ENCODE measurements at places on chromosomes 5 and 9.

- H3K4me1 ChIP-seq = no peaks in the 10 kb centered on the region
- H3K27ac ChIP-seq = no peak overlapping the region
- H3K27me3 ChIP-seq = no peaks in the 10 kb centered on the region
- no peak overlapping the region for H3K4me3 ChIP-seq
- H3K36me3 ChIP-seq = no peaks in the 10 kb centered on the region
- no peak for DNase-seq
These were observed 28.6 kb upstream of the C5orf63 start for GRCh38 chr5:127101935-127102334.

DNA sequence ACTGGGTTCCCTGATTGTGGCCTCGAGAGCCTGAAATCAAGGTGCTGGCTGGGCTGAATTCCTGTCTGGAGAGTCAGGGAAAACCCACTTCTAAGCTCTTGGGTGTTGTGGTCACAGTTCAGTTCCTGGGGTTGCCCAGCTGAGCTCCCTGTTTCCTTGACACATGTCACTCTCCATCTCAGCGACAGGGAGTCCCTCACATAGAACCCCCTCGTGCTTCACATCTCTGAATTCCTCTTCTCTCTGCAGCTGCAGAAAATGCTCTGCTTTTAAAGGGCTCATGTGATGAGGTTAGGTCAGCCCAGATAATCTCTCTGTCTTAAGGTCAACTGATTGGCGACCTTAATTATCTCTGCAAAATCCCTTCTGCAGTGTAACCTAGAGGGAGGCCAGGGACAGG, 53.5 kb upstream of the NFIL3 start:
- H3K36me3 ChIP-seq = no peaks in the 10 kb centered on the region
- no peaks in the 10 kb centered on the region for H3K4me1 ChIP-seq
- DNase-seq = no peak
- no peaks in the 10 kb centered on the region for H3K27me3 ChIP-seq
- no peak overlapping the region for H3K4me3 ChIP-seq

DNA sequence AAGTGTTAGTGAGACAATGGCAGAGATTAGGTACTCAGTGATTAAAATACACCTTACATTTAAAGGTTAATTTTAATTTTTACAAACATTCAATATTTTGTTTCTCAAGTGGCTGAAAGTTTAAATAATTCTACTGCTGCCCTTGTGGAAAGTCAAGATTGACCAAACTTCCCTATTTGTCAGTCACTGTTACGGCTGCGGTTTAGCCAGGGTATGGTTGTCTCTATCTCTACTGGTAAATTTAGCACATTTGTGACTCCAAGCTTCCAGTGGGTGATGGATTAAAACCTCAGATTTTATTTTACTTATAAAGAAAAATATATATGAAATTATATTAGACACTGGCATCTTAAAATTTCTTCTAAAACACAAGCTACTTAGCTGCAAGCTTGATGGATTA, 368.4 kb downstream of the CDH18 start:
- no peaks in the 10 kb centered on the region for H3K27me3 ChIP-seq
- H3K27ac ChIP-seq = no peak overlapping the region
- H3K4me3 ChIP-seq = no peak overlapping the region
- no peak for DNase-seq

DNA sequence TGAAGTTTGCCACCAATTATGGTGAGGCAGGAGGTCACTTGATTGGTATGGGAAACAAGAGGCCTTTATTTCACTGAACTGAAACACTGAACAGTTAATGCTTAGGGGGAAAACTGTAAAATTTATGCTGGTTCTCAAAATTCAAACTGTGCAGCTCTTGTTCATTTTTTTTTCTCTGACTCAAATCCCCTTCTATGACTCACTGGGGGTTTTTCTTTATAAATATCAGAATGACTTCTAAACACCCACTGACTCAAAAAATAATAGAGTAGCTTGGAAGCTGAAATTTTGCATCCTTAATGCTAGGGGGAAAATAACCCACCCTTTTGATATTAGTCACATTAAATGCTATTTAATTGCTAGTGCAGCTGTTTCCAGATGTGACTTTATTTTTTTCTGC, 24.1 kb upstream of the OTP start:
- H3K27ac ChIP-seq = no peak overlapping the region
- no peaks in the 10 kb centered on the region for H3K36me3 ChIP-seq
- no peaks in the 10 kb centered on the region for H3K4me1 ChIP-seq
- peaks cover 6% of the 10 kb centered on the region for H3K27me3 ChIP-seq
- DNase-seq = no peak

DNA sequence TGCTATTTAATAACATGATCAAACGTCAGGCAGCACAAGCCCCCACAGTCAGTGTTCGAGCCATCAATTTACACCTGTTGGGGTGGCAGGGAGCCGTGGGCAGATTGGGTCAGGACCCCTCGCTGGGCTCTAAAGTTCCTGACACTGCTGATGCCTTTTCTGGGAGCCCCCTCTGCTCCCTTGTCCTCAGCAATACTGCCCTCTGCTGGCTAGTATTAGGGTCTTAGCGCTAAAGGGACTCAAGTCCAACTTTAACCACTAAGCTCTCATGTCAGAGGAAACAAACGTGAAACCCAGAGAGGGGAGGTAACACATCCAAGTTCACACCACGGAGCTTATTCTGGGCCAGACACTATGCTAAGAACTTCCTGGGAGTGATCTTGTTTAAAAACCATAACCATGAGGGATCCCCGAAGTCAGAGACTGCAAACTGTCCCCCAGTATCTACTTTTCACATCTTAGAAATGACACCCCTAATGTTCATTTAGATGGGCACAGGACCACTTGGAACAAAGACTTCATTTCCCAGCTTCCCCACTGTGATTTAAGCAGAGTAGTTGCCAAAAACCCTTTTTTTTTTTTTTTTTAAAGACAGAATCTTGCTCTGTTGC, 20.4 kb downstream of the ANKS6 start:
- H3K36me3 ChIP-seq = peaks cover 35% of the 10 kb centered on the region
- no peak overlapping the region for H3K27ac ChIP-seq
- H3K27me3 ChIP-seq = no peaks in the 10 kb centered on the region
- no peaks in the 10 kb centered on the region for H3K4me1 ChIP-seq
